ENCODE measurements at places on chromosomes 7 and 10.

- no peak for DNase-seq
Observed at GRCh38 chr10:120944586-120945125, 93.5 kb downstream of the WDR11 start.

GRCh38 chr10:35447693-35448407, 111.5 kb downstream of the CCNY start:
- no peak for DNase-seq

DNA sequence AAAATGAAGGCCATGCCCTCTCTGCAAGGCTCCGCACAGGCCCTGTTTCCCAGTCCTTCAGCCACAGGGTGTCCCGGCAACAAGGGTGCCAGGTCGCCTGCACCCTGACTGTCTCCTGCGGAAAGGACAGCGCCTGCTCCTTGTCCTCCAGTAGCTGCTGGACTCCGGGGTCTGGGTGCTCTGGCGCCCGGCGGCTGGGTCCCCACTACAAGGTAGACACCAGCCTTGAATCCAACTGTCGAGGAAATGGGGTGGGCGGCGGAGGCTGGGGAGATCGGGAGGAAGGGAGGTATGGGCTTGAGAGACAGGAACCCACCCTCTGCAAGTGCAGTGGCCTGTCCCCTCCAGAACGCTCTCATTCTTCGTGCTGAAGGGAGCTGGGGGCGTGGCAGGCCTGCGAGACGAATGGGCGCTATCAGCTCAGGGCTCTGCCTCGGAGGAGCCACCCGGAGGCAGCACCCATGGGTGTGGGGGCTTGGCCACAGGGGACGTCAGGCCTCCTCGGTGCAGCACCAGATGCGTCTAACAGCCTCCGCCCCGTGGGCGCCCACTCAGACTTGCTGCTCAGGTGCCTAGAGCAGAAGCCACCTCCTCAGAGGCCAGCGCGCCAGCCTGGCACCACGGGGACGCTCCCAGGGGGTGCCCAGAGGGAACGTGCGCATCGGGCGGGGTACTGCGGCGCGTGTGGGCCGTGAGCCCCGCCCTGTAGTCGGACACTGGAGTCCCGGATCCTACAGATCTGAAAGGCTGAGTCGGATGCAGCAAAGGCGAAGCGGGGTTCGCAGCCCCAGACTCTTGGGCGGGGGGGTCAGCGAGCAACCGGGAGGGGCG, 15.6 kb downstream of the ADAM8 start:
- no peak for DNase-seq

GRCh38 chr7:32048970-32049491, 21.2 kb downstream of the PDE1C start:
- DNase-seq = no peak

DNA sequence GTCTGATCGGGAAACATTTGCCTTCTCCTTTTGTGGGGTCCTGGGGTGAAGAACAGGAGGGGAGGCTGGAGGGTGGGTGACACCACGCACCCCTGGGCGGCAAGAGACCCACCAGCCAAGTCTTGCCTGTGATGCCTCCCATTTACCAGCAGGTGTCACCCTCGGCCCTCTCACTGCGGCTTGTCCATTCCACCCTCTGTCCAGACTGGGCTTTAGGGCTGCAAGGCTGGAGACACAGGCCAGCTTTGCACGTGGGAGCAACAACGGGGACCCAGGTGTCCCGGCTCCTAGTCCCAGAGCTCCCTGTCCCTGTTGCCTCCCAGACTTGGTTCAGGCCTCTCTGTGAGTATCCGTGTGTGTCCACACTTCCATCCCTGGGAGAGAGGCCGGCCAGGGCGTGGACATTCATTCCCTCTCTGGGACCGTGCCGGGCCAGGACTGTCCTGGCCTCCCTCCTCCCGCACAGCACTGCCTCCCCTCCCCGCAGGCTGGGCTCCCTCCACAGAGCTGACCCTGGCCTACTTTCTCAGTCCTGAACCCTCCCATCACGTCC, 36.2 kb upstream of the GTF2IRD1 start:
- DNase-seq = peak; percentile 47

GRCh38 chr7:47967123-47967522, 12.3 kb downstream of the HUS1 start:
- no peak for DNase-seq

GRCh38 chr7:91533996-91534395, 269.8 kb downstream of the FZD1 start:
- DNase-seq = no peak

GRCh38 chr7:22111661-22112060, 166.0 kb upstream of the CDCA7L start:
- no peak for DNase-seq

DNA sequence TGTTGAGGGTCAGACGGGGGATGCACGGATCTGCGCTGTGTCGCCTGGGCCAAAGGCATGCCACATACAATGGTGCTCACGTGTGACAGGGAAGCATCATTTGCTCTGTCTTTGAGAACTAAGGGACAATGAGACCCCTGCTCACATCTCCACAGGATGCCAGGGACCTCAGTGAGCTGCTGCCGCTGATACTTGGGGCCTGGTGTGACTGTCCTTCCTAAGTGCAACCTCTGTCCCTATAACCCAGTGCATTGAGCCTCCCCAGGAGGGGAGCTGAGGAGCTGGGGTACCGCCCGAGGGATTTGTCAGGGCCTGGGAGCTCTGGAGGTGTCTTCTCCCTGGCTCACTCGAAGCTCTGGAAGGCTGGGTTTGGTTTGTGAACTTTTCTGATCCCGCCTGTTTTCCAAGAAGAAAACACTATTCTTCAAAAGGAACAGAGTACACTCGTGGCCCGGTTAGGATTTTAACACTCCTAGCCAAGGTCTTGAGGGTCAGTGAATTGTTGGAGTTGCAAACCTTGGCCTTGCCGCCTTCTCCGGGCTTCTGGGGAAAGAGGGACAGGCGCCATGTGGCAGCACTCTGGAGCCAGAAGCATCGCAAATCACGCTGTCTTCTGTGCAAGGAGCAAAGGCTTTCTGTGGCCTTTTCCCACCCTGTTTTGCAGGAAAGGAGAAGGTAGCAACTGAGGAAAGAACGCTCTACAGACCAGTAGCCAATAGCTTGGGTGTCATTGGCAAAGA, 26.2 kb upstream of the CTBP2 start:
- no peak for DNase-seq

DNA sequence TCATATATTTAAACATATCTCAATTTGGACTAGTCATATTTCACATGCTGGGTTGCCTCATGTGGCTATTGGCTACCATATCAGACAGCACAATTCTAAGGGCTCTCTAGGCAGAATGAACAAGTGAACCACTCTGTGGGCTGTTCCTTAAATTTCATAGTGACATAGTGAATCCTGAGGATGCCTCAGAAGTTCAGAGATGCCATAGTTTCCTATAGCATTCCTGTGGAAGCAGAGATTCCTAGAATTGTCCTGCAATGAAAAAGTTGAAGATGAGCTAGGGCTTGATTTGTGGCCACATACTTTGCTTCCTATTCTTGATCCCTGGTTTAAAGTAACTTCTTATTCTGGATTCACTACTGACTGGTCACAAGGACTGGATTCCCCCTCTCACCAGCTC, 35.6 kb downstream of the MKX start:
- no peak for DNase-seq

- no peak for DNase-seq
Observed at GRCh38 chr7:141238596-141239243, 164.9 kb downstream of the TMEM178B start.

GRCh38 chr10:103637927-103638557, 144.5 kb downstream of the NEURL1 start:
- peak; percentile 56 for DNase-seq

DNA sequence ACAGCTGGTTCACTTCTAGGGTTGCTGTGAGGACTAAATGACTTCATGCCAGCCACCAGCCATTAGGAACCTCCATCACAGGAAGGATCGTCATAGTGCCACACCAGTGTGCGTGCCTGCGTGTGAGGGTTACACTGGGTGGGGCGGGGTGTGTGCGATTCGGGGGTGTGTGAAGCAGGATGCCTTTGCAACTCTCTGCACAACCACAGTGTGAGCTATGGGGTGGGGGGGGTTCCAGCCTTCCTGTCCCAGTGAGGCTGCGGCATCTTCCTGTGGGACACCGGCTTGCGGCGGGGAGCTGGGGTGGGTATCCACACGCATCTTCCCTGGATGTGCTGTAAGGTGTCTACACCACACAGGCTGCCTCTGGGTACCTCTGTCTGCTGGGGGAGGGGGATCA, 6.9 kb upstream of the ELFN1 start:
- DNase-seq = no peak

- peak; percentile 3 for DNase-seq
Observed at GRCh38 chr10:16545116-16545736, 23.5 kb upstream of the C1QL3 start.

- DNase-seq = no peak
Observed at GRCh38 chr10:61047081-61047480, 103.1 kb upstream of the RHOBTB1 start.

DNA sequence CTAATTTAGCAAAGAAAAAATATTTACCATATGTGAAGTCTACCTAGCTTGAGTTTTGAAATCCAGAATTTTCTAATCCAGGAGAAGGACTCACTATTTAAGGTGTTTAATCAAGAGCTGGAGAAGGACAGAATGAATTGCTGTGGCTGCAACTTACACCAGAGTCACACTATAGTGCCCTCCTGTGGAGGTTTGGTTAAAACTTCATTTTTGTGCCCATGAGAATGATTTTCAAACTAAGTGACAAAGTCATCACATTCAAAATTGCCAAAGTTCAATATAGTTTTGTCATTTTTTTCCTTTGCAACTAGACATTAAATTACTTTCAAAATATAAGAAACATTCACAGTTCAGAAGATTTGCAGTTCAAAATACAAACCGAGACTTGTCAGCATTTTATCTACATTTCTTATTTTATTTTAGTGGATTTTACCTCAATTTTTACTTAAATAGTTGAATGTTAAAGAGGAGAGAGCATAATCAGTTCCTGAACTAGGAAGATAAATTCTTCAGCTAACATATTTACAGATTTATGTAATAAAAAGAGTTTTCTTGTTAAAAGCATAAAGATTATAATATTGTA, 70.7 kb downstream of the CABCOCO1 start:
- DNase-seq = peak; percentile 49

GRCh38 chr7:106125417-106125816, 13.3 kb upstream of the SYPL1 start:
- DNase-seq = no peak

DNA sequence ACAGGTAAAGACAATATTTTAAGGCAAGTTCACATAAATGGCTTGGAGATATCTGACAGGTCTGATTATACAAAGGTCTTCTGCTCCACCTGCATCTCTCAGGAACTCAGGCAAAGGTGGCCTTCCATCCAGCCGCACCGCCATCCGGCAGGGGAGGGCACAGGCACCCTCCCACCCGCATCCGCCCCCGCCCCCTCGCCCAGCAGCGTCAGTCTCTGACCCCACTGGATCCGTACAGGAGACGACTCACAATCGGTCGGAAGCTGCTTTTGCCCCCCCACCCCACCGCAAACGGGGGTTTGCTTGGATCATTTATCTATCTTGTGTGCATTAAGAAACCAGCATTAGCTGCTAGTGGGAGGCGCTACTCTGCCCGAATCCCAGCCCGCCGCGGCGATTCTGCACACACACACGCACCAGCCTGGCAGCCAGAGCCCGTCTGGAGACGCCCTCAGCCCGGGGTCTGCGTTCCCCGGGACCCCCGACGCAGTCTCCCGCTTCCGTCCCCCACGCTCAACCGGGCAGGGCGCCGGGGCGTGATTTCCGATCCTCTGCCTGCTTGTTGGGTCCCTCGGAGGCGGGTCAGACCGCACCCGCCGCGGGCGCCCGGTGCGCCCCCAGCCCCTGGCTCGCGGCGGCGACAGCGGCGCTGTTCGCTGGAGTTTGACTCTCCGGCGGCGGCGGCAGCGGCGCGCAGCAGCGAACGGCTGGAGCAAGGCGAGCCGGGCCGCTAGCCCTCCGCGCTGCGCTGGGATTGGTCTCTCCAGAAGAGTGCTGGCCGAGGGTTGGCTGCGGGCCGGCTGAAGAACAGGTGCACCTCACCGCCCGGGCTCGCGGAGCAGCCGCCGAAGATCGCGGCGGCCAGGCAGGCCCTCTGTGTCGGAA, 820 bp upstream of the NRG3 start:
- no peak for DNase-seq

- DNase-seq = no peak
Observed at GRCh38 chr7:68914006-68914405, 684.3 kb upstream of the AUTS2 start.

- DNase-seq = no peak
Observed at GRCh38 chr7:96127746-96128145, 194.2 kb downstream of the SLC25A13 start.

GRCh38 chr7:15085366-15085765, 182.8 kb upstream of the DGKB start:
- DNase-seq = peak; percentile 49
